Stimulated activated CD8-positive, alpha-beta memory T cell treated with anti-CD3 and anti-CD28 coated beads, Interleukin-4, amount 100 ng/mL, for 48 hours (primary cell): ENCODE measurements at places on chromosomes 11 and 22.

DNA sequence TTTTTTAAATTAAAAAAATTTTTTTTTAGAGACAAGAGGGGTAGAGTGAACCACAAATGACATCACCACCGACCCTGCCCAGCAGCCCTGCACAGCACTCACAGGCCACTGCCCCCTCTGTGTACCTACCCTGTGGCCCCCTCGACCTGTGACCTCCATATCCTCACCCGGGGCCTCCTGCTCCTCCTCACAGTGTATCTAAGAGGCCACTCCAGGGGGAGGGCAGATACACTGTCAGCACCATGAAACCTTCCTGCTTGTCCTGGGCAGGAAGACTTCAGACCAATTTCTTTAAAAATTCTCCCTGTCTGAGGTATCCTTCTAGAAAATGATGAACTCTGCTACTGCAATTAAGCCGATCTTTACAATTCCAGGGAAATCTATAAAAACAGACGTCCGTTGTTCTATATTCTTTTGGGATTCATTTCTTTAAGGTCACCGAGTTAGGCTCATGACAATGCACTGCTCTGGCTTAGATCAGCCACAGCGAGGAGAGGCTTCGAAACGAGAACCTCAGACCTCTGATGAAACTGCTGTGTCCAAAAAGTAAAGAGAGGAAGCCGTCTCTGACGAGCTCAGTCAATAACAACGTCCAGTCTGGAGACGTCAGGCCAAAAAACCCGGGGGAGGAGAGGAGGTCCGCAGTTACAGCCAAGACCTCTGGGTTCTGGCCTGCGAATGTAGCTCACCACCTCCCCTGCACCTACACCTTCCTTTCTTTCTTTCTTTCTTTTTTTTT is 17.5 kb downstream of the NFAM1 start:
- no peak for DNase-seq

GRCh38 chr11:26675233-26675928 is 46.5 kb downstream of the SLC5A12 start:
- no peak for DNase-seq

DNA sequence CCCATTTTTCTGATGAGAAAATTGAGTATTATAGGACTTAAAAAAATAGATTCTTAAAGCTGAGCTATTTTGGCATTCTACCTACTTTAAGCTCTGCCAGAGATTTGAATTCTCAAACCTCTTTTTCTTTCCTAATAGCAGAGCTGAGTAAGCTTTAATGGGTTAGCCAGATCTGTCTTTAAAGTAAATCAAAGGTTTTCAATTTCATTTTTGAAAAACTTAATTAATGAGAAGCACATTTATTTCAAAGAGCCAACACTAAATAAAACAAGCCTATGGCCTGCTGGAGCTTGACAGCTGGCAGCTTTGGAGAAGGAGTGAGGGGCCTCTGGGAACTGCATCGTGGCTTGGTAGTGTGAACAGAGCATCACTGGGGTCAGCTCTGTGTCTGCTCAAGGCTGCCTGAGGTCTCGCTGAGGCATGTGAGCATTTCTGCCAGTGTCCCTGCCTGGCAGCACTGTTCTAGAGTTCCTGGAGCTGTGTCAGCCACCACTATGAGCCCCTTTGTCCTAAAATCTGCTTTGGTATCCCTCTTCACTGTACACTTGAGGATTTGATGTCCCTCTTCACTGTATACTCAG is 50.4 kb upstream of the PRSS23 start:
- DNase-seq = no peak

DNA sequence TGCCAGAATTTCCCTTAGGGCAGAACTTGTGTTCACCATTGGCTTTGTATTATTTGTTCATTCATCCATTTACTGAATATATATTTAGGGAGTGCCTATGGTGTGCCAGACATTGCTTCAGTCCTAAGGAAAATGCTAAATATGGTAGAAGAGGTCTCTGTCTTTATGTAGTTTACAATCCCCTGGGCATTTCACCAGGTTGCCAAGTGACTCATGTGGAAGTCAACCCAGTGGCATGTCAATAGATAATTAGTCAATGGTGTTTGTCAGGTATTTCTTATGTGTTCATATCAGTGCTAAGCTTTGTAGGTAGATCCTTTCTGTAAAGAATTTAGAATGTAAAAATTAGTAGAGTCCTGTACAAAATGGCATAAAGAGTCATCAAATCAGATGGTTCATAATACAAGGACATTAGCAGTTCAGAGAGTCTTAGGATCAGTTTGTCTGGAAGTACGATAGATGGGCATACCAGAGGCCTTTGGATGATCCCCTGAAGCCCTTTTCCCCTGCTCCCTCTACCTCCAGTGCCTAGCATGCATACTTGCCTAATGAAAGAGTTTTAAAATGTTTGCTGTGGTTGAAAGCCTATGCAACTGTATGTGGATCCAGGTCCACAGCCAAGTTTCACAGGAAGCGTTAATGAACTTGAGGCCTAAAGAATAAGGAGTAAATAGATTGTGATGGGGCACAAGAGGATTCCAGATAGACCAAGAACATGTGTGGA is 58.5 kb upstream of the SESN3 start:
- DNase-seq = no peak

DNA sequence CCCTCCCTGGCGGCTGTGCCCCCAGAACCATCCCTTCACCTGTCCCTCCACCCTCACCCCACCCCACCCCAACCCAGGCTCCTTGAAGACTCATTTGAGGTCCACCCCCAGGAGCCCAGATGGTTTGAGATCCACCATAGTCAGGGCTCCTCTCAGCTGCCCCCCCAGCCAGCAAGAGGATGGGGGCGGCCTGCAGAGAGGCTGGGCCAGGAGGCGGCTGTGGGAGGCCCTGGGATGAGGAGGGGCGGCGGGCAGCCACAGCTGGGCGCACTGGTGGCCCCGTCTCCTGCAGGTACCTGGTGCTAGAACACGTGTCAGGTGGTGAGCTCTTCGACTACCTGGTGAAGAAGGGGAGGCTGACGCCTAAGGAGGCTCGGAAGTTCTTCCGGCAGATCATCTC is 46.1 kb downstream of the MOB2 start:
- DNase-seq = no peak

DNA sequence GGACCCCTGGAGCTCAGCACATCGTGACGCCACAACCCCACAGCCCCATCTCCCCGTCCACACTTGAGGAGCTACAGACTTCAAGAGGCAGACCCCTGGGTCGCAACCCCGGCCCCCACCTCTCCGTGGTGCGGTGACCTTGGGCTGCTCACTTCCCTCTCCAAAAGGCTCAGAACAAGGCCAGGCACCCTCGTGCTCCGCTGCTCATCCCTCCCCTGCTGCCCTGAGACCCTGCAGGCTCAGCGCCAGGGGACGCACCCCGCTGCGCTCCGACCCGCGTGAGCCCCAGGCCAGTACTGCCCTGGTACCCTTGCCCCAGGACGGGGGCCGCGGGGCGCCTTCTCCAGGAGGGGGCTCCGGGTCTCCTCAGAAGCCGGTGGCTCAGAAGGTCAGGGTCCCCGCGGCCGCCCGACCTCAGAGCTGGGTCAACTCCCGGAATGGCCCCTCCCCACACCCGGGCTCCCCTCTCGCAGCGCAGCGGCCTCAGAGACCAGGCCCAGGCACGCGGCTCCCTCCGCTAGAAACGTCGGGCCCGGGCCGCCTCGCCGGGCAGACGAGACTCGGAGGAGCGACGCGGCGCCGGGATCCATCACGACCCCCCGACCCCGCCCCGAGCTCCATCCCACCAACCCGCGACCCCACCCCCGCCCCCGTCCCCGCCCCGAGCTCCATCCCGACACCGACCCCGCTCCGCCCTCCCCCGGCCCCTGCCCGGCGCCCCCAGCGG is 563 bp downstream of the GATD1 start:
- peak; percentile 56 for DNase-seq

- DNase-seq = no peak
Measured at GRCh38 chr11:7869467-7869866, 61.6 kb downstream of the OR10A6 start.

DNA sequence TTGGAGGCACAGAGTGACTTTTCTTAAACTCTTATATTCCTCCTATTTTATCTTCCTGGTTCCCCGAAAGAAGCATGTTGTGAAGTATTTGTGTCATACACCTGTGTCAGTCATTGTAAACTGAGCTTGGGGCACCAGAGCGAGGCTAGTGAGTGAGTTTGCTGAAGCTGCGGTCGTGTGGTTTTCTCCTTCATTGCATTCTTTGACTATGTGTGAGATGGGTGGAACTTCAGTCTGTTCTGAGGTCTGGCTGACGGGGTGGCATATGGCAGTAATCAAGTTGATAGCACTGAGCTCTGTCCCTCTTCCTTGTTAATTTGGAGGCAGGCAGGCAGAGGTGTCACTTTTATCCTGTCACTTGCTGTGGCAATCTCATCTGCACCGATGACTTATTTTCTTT is 4.2 kb downstream of the VPS26B start:
- DNase-seq = peak; percentile 53
